ENCODE measurements at places on chromosomes 16 and 17.

GRCh38 chr16:23679986-23680336 is 1.3 kb downstream of the PLK1 start:
- no peak for DNase-seq
- H3K4me3 ChIP-seq, result no peak overlapping the region
- no peak overlapping the region for H3K27ac ChIP-seq
- H3K36me3 ChIP-seq, result peaks cover 6% of the 10 kb centered on the region
- no peaks in the 10 kb centered on the region for H3K27me3 ChIP-seq

- no peaks in the 10 kb centered on the region for H3K4me1 ChIP-seq
- no peak overlapping the region for H3K27ac ChIP-seq
- H3K4me3 ChIP-seq, result no peak overlapping the region
- no peaks in the 10 kb centered on the region for H3K36me3 ChIP-seq
- no peak for DNase-seq
Observed at GRCh38 chr16:49631187-49632041, 224.5 kb downstream of the ZNF423 start.

DNA sequence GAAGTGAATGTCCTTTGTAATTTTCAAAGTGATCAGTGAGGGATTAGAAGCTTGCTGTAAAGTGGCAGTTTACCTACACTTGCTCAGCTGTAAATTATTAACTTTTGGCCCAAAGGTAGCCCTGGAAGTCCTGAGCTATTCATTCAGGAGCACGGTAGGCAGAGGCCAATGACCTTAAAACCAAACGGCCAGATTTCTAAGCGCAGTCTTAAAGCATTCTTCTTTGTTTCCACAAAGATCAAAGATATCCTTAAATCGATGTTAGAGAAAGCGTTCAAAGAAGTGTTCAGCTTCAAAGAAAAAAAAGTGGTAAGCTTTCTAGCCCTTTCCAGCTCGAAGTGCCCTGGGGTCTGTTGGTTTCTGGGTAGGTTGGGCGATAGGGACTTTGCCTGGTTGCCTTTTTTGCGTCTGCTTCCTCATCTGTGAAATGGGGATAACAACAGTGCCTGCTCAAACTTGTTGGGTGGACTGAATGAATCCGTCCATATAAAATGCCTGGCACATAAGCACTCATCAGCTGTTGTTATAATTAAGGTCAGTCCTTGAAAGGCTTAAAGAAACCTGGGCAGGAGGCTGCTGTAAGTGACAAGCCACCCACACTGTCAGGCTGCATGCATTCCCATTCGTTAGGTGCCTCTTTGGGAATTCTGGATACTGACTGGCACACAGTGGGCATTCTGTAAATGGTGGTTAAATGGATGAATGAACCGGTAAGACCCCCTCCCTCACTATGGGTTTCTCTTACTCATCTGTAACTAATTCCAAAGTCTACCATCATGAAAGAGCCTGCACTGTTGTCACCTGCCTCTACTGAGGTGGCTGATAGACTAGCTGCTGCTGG is 113.2 kb downstream of the PRKCA start:
- H3K27ac ChIP-seq, result no peak overlapping the region
- no peak overlapping the region for H3K4me3 ChIP-seq
- no peaks in the 10 kb centered on the region for H3K36me3 ChIP-seq
- H3K4me1 ChIP-seq, result peaks cover 31% of the 10 kb centered on the region

GRCh38 chr16:16118337-16118736 is 105.0 kb downstream of the ABCC6 start:
- no peaks in the 10 kb centered on the region for H3K27me3 ChIP-seq
- no peak overlapping the region for H3K4me3 ChIP-seq
- no peak overlapping the region for H3K27ac ChIP-seq
- no peaks in the 10 kb centered on the region for H3K4me1 ChIP-seq
- H3K36me3 ChIP-seq, result peaks cover 65% of the 10 kb centered on the region

- H3K4me3 ChIP-seq, result no peak overlapping the region
- no peak for DNase-seq
- H3K36me3 ChIP-seq, result peaks cover 33% of the 10 kb centered on the region
- H3K4me1 ChIP-seq, result peaks cover 7% of the 10 kb centered on the region
- no peaks in the 10 kb centered on the region for H3K27me3 ChIP-seq
Observed at GRCh38 chr16:67963662-67964321, 4.6 kb downstream of the SLC12A4 start.

DNA sequence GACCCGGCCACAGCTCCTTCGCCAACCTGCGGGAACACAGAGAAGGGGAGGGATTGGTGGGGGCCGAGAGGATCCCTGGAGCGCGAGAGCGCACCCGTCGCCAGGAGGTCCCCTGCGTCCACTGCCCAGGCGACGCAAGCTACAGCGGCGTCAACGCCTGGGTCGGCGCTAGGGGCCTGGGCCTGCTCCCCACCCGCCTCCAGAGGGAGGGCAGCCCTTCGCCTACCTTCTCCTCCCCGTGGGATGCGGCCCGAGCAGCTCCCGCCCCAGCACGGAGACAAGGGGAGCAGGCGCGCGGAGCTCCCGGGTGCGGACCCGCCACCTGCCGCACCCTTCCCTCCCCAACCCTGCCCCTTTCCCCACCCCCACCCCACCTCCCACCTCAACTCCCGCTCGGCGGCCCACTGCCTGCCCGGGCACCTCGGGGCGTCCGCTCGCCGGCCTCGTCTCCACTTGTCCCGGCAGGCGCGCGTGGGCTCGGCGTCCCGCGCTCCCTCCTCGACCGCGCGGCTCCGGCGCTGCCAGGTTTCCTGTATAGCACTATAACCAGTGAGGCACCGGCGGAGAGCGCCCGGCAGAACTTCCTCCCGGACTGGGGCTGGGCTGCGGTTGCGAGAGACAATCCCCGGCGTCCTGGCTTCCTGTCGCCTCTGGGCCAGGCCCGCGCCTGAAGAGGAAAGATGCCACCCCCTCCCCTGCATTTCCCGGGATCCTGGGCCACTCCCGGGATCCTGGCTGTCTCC is 119.1 kb upstream of the SMURF2 start:
- peak overlapping the region; percentile 82 for H3K4me3 ChIP-seq
- peak overlapping the region; percentile 26 for H3K27ac ChIP-seq
- no peaks in the 10 kb centered on the region for H3K36me3 ChIP-seq
- peaks cover 17% of the 10 kb centered on the region for H3K4me1 ChIP-seq
- peaks cover 32% of the 10 kb centered on the region for H3K27me3 ChIP-seq
- DNase-seq, result peak; percentile 33

DNA sequence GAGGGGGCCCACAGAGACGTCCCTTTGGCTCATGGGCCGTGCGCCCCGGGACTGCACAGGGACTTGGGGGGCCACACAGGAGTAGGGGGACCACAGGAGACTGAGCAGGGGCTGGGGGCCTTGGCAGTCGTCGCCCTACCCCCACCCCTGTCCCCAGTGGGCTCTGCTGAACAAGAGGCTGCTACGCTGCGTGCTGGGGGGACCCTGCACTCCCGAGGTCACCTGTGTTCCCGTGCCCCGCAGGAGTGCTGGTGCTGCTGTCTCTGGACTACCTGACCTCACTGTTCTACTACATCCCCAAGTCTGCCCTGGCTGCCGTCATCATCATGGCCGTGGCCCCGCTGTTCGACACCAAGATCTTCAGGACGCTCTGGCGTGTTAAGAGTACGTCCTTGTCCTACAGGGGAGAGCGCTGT is 14.4 kb upstream of the RNF213 start:
- no peak overlapping the region for H3K4me3 ChIP-seq
- H3K4me1 ChIP-seq, result no peaks in the 10 kb centered on the region
- DNase-seq, result no peak
- H3K36me3 ChIP-seq, result peaks cover 7% of the 10 kb centered on the region
- H3K27ac ChIP-seq, result no peak overlapping the region

DNA sequence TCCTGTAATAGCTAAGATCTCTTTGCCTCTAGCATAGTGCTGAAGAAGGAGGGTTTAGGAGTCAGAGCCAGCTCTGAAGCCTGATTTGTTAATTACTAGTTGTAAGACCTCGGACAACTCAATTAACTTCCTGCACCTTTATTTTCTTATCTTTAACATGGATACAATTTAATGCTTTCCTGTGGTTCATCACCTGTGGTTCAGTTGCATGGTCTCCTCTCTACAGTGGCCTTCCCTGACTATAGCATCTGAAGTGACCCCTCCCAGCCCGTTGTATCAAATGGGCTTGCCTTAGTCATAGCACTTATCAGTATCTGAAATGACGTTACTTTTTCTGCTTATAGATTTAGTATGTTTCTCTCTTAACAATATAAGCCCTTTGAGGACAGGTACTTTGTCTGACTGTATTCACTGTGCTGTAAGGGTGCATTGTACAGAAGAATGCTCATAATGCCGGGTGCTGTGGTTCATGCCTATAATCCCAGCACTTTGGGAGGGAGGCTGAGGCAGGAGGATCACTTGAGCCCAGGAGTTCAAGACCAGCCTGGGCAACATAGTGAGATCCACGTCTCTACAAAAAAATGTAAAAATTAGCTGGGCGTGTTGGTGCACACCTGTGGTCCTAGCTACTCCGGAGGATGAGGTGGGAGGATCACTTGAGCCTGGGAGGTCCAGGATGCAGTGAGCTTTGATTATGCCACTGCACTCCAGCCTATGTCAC is 2.6 kb upstream of the NDE1 start:
- no peaks in the 10 kb centered on the region for H3K27me3 ChIP-seq
- no peaks in the 10 kb centered on the region for H3K36me3 ChIP-seq
- no peak overlapping the region for H3K4me3 ChIP-seq
- H3K4me1 ChIP-seq, result peaks cover 20% of the 10 kb centered on the region

Data from T-cell (primary cell).